SK-MEL-5 (cell line): ENCODE measurements at places on chromosomes 2 and 18.

DNA sequence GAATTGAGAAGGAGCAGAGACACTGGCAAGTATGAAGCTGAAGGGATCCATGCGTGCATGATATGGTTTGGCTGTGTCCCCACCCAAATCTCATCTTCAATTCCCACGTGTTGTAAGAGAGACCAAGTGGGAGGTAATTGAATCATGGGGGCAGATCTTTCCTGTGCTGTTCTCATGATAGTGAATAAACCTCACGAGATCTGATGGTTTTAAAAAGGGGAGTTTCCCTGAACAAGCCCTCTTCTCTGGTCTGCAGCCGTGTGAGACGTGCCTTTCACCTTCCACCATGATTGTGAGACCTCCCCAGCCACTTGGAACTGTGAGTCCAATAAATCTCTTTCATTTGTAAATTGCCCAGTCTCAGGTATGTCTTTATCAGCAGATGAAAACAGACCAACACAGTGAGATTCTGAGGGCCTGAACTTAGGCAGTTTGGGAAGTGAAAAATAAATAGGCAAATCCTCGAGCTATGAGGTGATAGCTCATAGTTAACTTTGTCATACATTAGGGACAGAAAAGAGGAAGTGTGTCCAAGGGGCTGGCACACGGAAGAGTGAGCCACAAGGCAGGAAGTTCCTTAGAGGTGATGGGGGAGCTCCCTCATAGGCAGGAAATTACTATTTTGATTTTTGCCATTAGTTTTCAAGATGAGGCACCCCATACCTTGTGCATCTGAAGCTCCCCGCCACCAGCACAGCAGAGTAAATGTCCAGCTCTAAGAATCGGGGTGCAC is 658.8 kb upstream of the ID2 start:
- no peak for DNase-seq

DNA sequence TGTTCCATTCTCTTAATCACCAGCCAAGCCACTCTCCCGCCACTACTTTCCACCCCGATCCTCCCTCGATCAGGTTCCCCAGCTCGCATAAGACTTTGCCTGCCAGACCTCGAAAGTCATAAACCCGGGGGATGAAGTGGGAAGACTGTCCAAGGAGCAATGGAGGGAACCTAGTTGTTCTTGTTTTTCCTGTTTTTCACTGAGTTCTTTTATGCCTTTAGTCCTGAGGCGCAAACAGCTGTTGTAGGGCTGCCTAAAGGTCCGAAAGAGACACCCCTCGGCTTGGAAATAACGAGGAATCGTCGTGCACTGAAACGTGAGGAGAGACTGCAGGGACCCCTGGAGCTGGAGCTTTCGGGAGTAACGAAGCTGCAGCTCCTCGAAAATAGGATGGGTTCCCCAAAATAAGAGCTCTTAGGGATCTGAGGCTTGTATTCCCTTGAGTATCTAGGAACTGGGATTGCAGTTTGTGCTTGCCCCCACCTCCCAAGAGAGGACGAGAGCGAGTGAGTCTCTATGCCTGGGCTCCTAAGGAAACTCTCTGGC is 1.7 kb upstream of the HOXD12 start:
- no peak for DNase-seq

- DNase-seq, result no peak
Measured at GRCh38 chr2:168021800-168022587, 225.4 kb downstream of the STK39 start.

- peak; percentile 90 for DNase-seq
Measured at GRCh38 chr2:237512774-237513466, 25.9 kb downstream of the MLPH start.

GRCh38 chr2:119461811-119462210 is 30.2 kb downstream of the TMEM37 start:
- DNase-seq, result no peak

DNA sequence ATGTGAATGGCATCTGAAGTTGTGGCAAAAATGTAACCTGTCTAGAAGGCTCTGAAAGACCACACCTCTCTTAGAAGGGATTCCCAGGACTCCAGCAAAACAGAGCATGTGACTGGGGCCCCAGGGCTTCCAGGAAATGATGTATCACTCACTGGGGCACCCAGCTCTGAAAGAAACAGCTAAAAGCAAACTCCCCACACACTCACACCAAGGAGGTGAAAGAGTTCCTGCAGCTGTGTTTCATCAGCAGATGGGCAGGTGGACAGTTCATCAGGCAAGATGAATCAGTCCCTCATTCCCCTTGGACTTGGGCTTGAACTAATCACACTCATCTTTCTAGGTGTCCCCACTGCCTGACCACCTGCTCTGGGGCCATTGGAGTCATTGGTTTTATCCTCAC is 76.2 kb downstream of the CCBE1 start:
- no peak for DNase-seq

DNA sequence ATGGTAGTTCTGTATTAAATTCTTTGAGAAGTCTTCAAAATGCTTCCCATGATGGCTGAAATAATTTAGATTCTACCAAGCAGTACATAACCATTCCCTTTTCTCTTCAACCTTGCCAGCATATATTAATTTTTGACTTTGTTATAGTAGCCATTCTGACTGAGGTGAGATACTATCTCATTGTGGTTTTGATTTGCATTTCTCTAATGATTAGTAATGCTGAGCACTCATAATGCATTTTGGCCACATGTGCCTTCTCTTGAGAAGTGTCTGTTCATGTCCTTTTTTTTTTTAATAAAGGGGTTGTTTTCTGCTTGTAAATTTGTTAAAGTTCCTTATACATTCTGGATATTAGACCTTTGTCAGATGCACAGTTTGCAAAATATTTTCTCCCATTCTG is 173.9 kb downstream of the CALCRL start:
- DNase-seq, result no peak

DNA sequence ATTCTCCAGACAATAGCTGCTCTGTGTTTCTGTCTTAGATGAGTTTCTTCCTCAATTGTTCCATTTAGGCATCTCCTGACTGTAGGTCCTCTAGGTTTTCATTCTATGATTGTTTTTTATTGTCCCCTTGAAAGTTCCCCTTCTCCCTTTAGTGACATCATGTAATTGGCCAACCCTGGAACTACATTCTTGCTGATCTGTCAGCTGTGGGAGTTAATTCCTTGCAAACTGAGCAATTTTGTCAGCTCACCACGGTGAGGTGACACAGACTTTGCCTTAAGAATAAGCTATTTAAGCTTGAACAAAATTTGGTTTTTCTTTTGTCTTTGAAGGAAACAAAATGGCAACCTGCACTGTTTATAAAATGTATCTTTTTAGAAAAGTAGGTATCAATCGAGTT is 95.9 kb downstream of the TXNL1 start:
- DNase-seq, result no peak

DNA sequence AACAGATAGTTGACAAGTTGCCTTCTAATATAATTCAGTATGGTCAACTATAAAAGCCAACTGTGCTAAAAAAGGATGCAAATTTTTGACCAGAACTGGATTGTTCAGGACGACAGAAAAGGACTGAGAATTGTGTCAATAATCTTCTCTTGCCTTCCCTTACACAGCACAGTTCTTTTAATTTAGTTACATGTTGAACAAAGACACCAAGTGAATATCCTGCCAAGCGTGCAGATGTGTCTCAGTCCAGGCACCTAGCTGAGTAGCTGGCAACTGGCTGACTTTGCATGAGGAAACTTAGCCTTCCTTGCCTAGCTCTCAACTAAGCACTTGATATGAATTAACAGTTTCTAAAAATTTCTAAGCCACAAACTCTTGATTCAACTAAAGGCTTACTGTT is 801.4 kb downstream of the BCL11A start:
- DNase-seq, result no peak

- DNase-seq, result no peak
Measured at GRCh38 chr2:239816576-239817467, 208.3 kb downstream of the NDUFA10 start.

DNA sequence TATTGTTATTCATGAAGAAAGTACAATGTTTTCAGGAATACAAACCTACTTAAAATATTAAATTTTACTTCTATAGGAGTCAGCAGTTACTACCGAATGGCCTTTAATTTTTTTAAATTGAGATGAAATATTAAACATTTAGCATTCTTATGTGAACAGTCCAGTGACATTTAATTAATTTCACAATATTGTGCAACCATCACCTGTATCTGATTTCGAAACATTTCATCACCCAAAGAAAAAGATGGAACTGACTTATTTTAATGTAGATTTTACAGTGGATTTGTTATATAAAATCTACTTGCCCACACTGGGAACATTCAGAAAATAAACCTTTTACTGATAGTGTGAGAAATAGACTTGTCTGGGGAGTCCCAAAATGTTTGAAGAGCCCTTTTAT is 585.2 kb upstream of the LINC00305 start:
- no peak for DNase-seq

GRCh38 chr18:497688-498087 is 2.8 kb downstream of the COLEC12 start:
- DNase-seq, result no peak

GRCh38 chr2:86645752-86646151 is 22.1 kb upstream of the RNF103 start:
- no peak for DNase-seq

DNA sequence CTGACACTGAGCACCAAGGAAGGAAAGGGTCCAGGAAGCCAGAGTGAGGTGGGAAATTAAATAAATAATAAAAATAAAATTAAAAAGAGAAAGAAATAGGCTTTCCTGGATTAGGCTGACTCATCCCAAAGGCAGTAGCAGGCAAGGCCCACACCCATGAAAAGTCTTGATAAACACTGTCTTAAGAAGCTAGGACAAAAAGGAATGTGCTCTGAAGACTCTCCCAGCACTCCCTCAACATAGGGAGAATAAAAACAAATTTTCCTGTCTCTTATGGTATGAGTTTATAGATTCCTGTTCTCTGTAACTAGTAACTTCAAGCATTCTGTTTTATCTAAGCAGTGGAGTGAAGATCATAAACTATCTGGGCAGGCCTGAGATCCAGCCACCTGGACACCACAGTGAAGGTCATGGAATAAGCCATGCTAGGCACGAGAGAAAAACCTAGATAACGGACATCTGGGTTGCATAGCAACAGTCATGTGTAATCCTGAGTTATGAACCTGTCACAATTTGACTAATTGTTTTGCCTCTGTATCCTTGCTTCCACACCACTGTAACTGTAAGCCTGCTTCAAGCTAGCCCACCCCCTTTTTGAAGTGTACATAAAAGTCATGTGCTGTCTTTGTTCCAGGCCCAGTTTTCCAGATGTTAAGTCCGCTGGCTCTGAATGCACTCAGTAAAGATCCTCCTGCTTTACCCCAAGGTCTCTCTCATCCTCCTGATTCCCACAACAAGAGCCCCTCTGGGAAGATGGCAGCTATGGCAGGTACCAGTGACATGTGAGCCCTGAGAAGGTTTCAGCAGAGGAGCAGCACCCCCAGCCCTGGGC is 107.8 kb downstream of the NDUFA10 start:
- DNase-seq, result no peak

- no peak for DNase-seq
Measured at GRCh38 chr18:26956863-26957262, 91.4 kb upstream of the AQP4 start.

DNA sequence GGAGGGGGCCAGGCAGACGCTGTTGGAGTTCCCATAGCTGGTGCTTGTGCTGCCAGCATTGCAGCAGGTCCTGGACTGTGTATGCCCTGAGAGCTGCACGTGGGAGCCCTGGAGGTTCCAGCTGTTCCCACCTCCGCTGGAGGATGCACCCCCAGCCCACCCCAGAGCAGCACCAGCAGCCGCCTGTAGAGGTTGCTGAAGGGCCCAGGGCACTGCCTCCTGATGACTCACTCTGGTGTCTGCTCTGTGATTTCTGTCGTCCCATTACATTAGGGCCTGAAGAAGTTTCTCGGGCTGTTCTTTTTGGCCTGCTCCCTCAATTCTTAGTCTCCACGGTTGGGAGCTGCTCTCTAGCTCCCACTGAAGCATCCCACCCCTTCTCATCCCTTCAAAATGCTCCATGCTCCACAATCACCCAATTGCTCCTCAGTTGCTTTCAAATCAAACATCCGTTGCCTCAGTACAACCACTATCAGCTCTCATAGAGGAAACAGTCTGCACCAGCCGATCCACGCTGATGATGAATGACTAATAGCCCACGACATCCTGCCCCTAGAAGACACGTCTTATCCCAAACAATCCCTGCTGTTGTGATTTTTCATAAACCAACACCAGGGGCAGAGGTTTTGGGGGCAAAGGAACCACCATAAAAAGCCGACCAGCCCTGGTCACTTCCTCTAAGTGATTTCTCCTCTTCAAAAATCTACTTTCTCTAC is 65.2 kb upstream of the RNF152 start:
- DNase-seq, result no peak

- no peak for DNase-seq
Measured at GRCh38 chr2:28543316-28544035, 47.6 kb downstream of the PLB1 start.

DNA sequence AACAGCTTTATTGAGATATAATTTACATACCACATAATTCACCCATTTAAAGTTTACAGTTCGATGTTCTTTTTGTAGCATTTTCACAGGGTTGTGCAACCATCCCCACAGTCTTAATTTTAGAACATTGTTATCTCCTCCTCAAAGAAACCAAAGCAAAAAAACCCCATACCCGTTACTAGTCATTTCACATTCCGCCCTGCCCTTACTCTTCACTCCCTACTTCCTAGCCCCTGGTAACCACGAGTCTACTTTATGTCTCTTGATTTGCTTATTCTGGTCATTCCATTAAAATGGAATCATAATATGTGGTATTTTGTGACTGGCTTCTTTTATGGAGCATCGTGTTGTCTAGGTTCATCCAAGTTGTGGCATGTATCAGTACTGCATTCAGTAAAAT is 137.7 kb downstream of the TANC1 start:
- DNase-seq, result no peak

- no peak for DNase-seq
Measured at GRCh38 chr18:64674694-64675093, 525.8 kb upstream of the LINC00305 start.

DNA sequence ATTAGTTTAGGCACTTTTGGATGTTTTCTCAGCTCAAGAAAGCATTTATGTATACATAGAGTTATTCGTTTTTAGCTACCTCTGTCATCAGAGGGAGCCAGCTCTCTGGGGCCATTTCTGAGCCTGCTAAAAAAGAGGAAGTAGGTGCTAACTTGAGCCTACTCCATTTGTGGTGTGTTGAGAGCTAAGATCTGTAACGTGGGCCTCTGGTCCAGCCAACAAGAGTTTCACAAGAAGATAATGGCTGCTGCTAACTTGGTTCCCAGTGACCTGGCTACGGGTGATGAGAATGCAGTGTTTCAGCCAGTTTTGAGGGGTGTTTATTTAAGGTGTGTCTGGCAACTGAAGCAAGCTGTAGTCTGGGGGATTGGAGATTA is 182.5 kb downstream of the PRKCE start:
- DNase-seq, result no peak

DNA sequence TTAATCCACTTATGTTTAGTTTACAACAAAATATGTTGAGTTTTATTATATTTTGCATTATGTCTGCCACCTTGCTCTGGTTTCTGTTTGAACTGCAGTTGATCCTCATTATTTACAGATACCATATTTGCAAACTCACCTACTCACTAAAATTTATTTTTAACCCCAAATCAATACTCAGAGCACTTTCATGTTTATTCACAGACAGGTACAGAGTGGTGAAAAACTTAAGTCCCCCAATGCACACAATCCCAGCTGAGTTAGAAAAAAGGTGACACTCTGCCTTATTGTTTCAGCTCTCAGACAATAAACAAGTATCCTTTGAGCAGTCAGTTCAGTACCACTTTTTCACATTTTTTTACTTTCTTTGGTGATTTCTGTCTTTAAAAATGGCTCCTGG is 13.7 kb downstream of the GCG start:
- DNase-seq, result no peak

- DNase-seq, result no peak
Measured at GRCh38 chr18:37502036-37502435, 63.6 kb downstream of the CELF4 start.

GRCh38 chr2:219029829-219030165 is 11.5 kb downstream of the CFAP65 start:
- peak; percentile 82 for DNase-seq
